ENCODE measurements at places on chromosomes 11 and 22.
A peak's percentile ranks its signal among the peaks of the same experiment; 100 is the strongest.

DNA sequence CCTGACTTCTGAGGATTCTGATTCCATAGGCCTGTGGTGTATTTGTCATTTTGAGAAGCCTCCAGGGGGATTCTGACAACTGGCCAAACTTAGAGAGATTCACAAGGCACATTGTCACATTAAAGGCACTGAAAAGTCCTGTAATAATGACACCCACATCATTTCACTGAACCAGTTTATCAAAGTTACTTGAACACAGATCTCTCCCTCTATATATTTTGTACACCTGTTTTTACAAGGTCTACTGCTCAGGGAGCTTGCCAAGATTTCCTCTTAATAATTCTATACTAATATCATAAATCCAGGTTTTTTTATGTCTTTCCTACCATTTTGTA lies 50.0 kb downstream of the LRRC74B start:
- DNase-seq, result no peak

GRCh38 chr11:117186431-117186761 lies 7.9 kb downstream of the SIDT2 start:
- DNase-seq, result no peak

DNA sequence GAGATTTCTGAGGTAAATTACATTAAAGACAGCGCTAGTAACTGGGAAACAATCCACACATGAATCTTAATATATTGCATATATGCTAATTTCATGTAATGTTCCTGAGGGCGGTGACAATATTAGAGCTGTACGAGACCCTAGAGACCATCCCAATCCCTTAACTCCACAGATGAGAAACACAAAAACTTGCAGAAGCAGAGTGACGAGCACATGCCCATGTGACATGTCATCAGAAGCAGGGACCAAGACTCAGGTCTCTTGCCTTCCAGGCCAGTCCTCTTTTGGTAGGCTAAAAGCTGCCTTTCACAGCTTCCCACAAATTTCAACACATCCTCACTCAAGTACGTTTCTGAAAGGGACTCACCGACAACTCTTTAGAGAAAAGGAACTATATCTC lies 11.8 kb downstream of the MAPK1 start:
- DNase-seq, result peak; percentile 83

- DNase-seq, result no peak
These were observed 37.8 kb downstream of the SLC5A1 start for GRCh38 chr22:32080904-32081303.

Measured in GF-D8 (cell line).